NCI-H1436 (cell line): ENCODE measurements at places on chromosomes 2 and 18.

- no peak for DNase-seq
Measured at GRCh38 chr2:189008555-189009262, 34.5 kb downstream of the COL3A1 start.

DNA sequence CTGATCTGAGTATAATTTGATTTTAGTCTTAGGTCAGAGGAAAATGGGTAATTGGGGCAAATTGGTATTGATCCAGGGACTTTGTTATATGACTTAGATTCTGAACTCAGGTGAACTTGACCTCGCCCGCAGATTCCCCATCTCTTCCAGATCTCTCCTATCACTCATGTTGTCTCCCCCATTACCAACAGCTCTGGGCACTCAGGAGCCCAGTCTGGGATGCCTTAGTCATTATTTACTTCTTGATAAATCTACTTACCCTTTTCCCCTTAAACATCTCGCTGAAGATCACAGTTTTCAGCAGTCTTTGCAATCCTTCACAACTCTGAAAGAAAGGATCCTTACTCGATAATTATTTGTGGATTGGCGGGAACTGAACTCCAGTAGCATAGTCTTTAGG lies 19.6 kb upstream of the HNMT start:
- no peak for DNase-seq

GRCh38 chr2:148179724-148180123 lies 158.8 kb downstream of the MBD5 start:
- DNase-seq, result no peak

DNA sequence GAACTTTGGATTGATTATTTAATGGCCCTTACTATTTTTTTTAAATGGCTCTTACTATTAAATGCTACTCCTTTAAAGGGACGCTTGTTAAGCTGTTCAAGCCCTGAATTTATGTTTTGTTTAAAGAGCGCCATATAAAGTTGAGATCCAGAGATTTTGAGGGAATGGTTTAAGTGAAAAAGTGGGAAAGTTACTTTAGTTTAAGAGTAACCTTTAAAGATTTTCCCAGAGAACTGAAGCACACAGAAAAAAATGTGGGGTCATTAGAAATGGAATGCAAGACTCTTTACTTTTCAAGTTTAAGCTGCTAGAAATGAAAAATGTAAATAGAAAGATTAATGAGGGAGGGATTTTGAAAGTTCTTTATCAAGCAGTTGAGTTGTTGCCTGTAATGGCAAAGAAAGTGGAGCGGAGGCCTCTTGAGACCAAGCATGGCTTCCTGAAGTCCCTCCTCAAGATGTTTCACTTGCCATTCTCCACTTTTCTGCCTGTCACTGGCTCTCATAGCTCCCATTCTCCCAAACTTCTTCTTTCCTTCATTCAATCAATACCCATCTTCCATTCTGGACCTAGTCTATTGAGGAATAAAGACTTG lies 93.2 kb downstream of the KCNS3 start:
- no peak for DNase-seq

- DNase-seq, result no peak
Measured at GRCh38 chr2:9001778-9002177, 1.7 kb downstream of the MBOAT2 start.

DNA sequence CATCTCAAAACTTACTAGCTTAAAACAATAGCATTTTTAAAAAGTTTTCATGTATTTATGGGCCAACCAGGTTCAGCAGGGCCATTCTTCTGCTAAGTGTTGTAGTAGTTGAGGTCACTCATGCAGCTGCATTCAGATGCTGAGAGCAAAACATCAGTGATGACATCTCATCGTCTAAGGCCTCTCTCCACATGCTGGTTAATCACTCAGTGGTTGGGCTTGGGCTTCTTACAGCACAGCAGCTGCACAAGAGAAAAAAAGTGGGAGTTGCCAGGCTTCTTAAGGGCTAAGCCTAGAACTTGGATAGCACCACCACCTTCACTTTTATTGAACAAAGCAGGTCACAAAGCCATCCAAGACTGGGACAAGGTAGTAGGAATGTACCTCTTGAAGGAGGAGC lies 190.3 kb downstream of the IRS1 start:
- DNase-seq, result no peak

- DNase-seq, result no peak
Measured at GRCh38 chr2:75142081-75142480, 57.2 kb downstream of the TACR1 start.

GRCh38 chr2:12587729-12588522 lies 128.8 kb upstream of the TRIB2 start:
- no peak for DNase-seq

GRCh38 chr2:242031481-242032019 lies 162.0 kb downstream of the RTP5 start:
- DNase-seq, result no peak

- DNase-seq, result no peak
Measured at GRCh38 chr2:230382108-230382507, 33.9 kb upstream of the SP100 start.

DNA sequence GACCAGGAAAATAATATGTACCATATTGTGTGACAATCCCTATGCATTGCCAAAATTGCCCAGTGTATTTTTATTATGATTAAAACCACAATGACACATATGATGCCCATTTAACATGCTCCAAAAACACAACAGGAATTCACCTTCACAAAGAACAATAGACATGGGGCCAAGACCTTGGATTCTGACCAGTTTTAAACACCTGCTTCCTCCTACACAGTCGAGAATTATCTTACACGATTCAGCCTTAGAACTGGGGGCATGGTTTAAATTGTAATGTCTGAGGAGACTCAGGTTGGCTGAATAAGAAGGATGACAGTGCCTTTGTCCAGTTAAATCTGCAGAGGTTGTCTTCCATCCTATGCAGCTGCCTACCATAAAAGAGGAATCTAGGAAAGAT lies 212.7 kb downstream of the PLCL1 start:
- DNase-seq, result no peak

DNA sequence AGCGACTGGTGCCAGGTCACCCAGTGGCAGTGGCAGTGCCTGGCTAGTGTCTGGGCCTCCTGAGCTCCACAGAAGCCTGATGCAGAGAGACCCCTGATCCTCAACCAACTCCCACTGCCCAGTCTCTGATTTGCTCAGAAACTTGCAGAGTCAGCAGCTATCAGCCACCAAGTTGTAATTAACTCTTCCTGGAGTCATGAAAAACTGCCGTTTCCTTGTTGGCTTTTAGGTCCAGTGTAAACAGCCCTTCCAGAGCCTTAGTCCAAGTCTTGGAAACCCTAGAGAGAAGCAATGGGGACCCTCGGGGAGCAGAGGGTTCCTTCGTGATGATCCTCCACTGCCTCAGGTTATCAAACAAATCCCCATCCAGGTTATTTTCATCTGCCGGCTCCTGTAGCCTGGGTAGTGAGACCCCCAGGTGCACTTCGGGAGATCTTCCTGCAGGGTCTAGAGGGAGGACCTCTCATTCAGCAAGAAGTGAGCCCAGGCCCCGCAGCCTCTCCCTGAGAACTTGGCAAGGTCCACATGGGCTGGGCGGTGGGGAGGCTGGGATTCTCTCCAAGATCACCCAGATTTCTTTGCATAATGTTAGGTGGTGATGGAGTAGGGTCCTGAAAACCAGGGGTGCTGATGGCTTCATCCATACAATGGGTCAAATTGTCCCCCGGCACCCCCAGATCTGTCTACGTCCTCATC lies 137.7 kb upstream of the HDAC4 start:
- no peak for DNase-seq

- DNase-seq, result no peak
Measured at GRCh38 chr18:60053747-60054304, 154.0 kb downstream of the PMAIP1 start.

DNA sequence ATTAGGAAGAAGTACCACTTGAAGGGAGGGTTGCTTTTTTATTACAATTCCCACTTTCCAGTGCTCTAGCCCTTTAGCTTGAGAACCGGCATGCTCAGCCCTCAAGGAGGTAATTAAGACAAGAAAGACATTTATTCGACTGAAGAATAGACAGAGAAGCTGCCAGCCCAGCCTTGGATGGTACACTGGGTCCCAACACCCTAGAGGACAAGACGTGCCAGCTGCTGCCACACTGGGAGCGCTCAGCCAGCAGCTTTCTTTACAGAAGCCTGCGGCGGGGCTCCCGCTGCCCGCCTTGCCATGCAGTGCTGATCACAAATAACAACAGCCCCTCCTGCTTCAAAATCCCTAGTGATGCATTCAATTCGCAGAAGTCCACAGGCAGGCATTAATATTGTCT lies 746.3 kb upstream of the RAB6C start:
- no peak for DNase-seq

GRCh38 chr2:158255257-158255656 lies 153.6 kb downstream of the UPP2 start:
- DNase-seq, result no peak

GRCh38 chr18:29496152-29496680 lies 1319.3 kb upstream of the CDH2 start:
- no peak for DNase-seq

DNA sequence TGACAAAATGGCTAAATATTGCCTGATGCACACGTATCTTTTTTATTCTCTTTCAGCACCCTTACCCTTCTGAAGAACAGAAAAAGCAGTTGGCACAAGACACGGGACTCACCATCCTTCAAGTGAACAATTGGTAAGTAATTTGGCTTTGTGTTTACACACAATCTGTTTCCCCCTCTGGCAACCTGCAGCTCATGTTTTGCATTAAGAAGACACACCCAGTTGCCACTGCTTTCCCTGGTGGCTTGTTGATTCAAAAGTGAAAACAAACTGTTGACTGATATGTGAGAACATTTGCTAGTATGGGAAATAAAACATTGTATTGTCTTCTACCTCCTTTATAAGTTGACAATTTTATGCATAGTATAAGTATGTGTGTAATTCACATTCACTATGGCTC lies 113.0 kb downstream of the MEIS1 start:
- peak; percentile 73 for DNase-seq

DNA sequence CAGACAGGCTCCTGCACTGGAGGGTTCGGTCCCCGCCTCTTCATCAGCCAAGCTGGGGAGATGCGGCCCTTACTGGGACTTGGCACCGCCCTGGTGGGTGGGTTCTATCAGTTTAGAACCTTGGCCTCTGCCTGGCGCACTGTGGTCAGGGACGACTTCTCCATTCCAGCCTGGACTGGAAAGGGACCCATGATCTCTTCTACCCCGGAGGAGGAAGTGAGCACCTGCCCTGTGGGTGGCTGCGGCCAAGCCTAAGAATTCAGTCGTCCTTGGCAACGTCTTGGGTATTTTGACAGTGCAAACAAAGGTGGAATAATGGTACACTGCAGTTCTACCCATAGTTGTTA lies 106.9 kb upstream of the CD302 start:
- no peak for DNase-seq

GRCh38 chr2:21422724-21423522 lies 299.2 kb downstream of the TDRD15 start:
- no peak for DNase-seq

DNA sequence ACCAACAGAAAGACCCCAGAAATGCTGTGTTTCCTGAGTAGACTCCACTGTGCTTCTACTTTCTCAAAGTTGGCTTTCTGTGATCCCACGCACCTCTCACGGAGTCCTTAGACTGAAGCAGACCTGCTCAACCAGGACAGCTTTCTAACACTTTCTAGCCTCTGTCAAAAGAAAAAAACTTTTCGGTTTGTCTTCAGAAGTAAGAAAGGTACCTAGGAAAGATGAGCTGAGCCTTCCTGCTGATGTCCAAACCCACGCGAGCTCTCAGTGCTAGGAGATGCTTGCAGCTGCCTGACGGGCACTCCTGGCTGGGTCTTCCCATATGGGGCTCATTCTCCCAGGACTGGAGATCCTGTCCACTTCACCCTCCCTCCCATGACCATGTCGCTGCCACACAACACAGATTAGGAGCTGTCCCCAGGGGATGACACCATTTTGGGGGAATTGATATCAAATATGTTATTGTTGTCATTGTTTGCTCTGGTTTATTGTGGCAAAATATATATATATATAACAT lies 49.2 kb upstream of the DAPL1 start:
- DNase-seq, result no peak

- DNase-seq, result no peak
Measured at GRCh38 chr18:24988253-24988840, 363.6 kb downstream of the ZNF521 start.
